NCI-H1694 (cell line): ENCODE measurements at places on chromosomes 12 and 14.
A peak's percentile ranks its signal among the peaks of the same experiment; 100 is the strongest.

GRCh38 chr12:131491916-131492490 lies 218.9 kb upstream of the SFSWAP start:
- DNase-seq, result no peak

- no peak for DNase-seq
Observed at GRCh38 chr14:96040828-96041371, 1.7 kb downstream of the C14orf132 start.

- DNase-seq, result no peak
Observed at GRCh38 chr12:92210071-92210470, 64.4 kb upstream of the BTG1 start.

- DNase-seq, result peak; percentile 70
Observed at GRCh38 chr14:71183876-71184689, 276.8 kb downstream of the PCNX1 start.

- no peak for DNase-seq
Observed at GRCh38 chr14:68223631-68224030, 404.1 kb downstream of the RAD51B start.

DNA sequence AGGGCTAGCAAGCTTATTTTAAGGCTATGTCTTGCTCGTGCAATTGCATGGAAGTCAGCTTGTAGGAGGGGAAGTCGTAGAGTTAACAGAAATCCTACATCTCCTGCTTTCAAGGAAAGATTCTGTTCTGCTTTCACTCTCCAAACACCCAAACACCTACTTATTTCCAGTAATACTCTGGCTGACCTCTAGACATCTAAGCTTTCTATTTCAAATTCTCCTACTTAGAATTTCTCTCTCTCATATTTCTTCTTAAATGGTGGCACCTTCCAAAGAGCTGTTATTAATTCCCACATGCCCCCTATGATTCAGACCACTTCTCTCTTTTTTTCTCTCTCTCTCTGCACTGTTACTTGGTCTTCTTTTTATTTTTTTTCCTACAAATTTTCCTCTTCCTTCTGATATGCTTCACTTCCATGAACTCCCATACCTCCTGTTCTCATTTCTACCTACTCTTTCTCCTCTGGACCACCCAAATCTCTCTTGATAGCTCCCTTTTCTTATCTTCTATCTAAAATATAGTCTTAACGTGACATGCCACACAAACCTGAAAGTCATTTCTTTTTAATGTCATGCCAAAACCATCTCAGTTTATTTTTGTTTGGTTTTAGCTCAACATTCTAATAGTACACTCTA lies 90.8 kb downstream of the RPS6KA5 start:
- no peak for DNase-seq

DNA sequence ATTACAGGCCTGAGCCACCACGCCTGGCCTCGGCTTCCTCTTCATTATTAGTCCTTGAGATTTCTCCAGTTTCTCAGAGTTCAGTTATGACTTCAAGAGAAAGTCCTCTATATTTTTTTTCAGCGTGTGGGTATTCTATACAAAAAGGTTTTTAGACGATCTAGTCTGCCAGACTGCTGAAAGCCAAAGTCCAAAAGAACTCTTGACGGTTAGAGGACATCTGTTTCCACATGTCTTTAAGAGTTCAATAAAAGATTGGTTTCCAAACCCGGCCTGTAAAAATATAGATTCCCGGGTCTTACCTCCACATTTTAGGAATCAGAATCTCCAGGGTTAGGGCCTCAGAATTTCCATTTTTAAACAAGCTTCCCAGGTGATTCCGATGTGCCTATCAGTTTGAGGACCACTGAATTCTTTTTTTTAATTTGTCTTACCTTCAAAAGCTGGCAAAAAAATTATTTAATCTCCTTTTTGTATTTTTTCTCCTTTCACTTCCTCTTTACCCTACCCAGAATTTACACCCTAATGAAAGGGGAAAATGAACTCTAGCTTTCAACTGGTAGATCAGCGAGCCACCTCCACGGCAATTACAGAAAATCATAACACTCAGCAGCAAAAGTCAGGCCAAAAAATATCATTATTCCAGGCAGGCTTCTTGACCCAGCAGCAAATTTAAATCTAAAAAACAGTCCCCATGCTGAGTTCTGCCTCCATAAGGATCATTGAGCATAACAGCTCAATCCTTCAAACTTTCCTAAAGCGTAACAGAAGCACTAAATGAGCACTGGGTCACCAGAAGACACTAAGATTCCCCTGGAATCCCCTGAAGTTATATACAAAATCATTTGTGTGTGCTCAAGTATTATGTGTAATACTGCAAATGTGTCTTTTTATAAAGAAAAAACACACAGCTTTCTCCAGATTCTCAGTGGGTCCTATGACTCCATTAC lies 8.7 kb downstream of the NT5DC3 start:
- no peak for DNase-seq

- DNase-seq, result no peak
Observed at GRCh38 chr12:130571089-130571488, 145.0 kb downstream of the RIMBP2 start.

GRCh38 chr12:267581-268482 lies 5.2 kb upstream of the SLC6A13 start:
- DNase-seq, result no peak

DNA sequence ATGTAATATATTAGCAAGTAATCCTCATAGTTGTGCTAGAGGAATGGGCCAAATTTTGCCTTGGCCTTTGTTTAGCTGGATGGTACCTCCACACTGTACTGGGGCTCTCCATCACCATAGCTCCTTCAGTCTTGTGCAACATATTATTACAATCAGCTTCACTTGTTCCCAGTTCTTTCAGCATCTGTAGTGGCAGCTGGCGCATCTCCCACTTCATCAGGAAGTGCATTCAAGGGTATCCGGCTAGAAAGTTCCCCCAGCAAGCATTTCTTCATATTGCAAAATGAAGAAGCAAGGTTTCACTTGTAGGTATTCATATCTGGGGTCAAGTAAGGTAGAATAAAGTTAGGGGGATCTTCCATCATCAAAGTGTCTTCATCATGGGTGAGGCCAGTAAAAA lies 123.7 kb downstream of the IGF1 start:
- no peak for DNase-seq
